Stimulated activated naive CD8-positive, alpha-beta T cell treated with anti-CD3 and anti-CD28 coated beads, Interleukin-15, Interleukin-2, amounts not matched to agents 100 U/mL and 50 U/mL, for 24 hours (primary cell): ENCODE measurements at places on chromosomes 3 and 15.

- no peak for DNase-seq
These were observed 284.9 kb downstream of the TLE3 start for GRCh38 chr15:69812861-69813261.

DNA sequence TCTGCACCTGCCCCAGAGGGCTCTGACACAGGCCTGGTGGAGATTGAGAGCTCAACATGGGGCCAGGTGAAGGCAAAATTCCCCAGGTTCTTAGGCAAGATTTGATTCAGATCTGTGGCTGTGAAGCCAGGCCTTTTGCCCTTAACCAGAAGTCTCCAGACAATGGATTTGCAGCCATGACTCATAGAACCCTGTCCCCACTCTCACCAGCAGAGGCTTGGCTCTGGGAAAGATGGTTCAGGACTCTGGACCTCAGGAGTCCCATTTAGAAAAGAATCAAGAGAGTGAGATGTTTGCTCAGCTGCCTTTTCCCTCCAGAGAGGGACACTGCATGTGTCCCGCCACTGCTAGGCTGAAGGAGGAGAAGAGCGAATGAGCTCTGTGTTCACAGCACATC, 361.4 kb upstream of the ICE2 start:
- DNase-seq: no peak

- DNase-seq: no peak
These were observed 50.6 kb downstream of the SLC6A6 start for GRCh38 chr3:14452740-14453710.

GRCh38 chr15:66564136-66565041, 1.4 kb downstream of the LCTL start:
- no peak for DNase-seq

- DNase-seq: no peak
These were observed 226.5 kb upstream of the PLSCR5 start for GRCh38 chr3:146831659-146832058.

GRCh38 chr3:177992993-177993970, 543.0 kb upstream of the KCNMB2 start:
- DNase-seq: no peak

DNA sequence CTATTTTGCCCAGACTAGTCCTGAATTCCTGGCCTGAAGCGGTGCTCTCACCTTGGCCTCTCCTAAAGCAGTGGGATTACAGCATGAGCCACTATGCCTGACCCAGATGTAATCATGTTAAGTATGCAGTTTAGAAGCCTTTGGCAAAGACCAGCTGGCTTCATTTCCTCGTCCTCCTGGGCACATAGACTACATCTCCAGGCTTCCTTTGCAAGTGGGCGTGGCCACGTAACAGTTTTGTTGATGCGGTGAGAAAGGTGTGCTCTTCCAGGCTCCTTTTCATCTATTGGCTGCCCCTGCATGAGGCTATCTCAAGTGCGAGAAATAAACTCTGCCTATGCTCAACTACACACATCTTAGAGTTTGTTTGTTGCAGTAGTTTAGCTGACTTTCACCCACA, 13.0 kb downstream of the SV2B start:
- no peak for DNase-seq

- no peak for DNase-seq
These were observed 175.5 kb downstream of the NECTIN3 start for GRCh38 chr3:111246967-111247760.

DNA sequence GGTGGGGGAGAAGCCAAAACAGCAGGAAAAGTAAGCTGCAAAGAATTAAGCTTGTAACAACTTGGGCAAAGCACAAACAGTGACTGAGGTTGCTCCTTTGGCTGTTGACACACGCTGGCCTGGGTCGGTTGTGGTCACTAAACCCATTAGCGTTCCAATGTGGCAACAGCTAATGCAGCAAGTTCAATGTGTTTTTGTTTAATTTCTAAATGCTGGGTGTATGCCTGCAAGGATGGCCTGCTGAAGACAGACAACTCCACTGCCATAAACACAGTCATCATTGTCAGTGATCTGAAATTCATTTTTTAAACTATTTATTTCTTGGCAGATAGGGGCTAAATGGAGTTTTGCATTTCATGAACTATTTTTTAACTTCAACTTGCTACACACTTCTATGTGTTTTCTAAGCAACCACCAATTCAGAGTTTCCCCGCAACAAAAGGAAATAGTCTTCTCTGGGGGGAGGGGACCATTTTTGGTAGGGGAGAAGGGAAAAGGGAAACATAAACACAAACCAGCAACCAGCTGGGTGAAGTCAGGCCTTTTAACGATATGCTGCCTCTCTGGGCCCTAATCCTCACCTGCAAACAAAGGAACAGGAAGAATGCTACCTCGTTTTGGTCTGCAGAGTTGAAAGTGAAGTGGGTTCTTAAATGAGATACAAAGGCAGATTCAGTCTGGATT, 34.8 kb upstream of the WNT5A start:
- no peak for DNase-seq

DNA sequence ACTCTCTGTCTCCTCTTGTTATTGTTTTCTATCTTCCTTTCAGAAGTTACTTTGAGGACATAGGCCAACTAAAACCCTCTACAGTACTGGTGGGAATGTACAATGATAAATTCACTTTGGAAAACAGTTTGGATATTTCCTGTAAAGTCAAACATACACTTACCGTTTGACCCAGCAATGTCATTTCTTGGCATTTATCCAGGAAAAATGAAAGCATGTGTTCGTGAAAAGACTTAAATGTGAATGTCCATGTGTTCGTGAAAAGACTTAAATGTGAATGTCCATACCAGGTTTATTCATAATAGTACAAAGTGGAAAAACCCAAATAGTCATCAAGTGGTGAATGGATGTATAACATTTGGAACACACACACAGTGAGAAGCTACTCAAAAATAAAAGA, 361.5 kb upstream of the DPH6 start:
- DNase-seq: no peak

DNA sequence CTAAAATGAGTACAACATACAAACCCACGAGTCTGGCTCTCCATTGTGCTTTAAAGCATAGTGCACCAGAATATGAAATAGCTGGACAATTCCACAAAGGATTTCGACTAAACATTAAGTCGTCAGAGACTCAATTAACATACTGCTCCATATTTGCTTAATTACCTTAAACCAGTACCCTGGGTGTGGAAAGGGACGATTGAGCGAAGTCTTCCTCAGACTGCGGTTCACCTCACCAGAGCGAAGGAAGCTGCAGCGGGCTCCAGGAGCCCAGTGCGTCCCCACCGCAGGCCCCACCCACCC, 218 bp upstream of the TRPC1 start:
- no peak for DNase-seq

- DNase-seq: no peak
These were observed 121.4 kb upstream of the GMNC start for GRCh38 chr3:190983875-190984274.

DNA sequence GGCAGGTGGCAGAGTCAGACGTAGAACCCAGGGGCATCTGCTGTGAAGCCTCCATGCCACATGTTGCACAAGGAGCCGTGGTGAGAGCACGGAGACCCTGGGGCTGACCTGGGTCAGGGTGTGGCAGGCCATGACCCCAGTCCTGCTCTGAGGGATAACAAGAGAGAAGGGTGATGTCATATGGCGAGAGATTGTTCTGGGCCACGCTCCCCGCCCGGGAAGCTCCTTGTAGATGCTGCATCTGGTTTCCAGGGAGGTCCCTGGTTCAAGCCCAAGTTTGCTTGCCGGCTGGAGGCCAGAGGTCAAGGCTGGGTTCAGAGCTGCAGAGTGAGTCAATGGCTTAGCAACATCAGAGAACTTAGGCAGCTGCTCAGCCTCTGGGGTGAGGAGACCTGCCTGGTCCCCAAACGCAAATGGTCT, 17.3 kb downstream of the FGD5 start:
- no peak for DNase-seq

- no peak for DNase-seq
These were observed 195.9 kb downstream of the EPHB1 start for GRCh38 chr3:134991003-134991402.

GRCh38 chr3:30502051-30502741, 104.2 kb upstream of the TGFBR2 start:
- DNase-seq: no peak

DNA sequence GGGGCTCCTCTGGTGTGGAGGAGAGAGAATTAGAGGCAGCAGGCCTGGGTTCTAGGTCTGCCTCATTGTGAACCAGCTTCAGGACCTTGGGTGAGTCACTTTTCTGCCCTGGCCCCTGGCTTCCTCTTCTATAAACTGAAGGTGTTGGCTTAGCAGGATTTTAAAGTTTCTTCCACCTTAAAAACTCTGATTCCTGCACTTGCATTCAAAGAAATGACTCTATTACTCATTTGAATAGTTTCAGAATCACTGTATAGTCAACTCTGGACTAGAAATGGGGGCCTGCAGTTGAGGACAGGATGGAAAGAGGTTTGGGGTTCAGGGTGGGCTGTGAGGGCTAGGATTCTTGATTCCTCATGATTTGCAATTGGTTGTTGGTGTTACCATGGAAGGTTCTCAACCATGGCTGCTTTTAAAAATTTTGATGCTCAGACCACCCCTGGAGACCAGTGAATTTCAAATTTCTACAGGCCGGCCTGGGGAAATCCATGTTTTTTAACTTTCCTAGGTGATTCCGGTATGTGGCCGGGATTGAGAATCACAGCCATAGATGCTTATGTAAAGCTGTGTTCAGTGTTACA, 19.9 kb downstream of the SMAD3 start:
- peak; percentile 64 for DNase-seq

DNA sequence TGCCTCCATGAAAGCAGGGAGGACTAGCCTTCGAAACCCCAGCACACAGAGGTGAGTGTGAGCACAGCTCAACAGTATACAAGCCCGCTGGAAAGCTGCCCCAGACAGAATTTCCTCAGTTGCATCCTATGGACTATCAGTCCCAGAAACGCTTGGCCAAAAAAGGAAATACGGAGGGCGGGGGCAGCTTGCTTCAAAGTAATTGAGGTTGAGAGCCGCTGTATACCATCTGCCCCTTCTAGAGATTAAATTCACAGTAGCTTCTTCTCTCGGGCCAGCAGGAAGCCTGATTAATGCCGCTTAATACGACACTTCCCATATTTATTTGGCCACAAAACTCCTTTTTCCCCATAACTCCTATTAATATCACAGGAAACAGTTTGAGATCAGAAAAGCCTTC, 88.7 kb downstream of the LIPC start:
- no peak for DNase-seq

DNA sequence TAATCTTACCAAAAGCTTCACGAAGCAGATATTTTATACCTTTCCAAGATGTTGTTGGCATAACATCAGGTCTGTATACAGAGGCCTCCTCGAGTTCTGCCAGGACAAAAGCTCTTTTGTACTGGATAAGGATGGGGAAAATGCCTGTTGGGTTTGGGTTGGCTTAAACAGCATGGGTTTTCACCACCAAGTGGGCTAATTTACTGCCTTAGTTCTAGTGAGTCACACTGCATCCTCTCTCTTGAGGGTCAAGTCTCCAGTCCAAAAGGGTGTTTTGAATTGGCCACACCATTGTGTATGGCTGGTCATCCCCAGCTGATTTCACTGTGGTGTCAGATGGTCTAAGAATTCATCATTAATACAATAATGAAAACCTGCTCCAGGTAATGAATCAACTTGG, 26.1 kb upstream of the BHLHE40 start:
- DNase-seq: no peak

DNA sequence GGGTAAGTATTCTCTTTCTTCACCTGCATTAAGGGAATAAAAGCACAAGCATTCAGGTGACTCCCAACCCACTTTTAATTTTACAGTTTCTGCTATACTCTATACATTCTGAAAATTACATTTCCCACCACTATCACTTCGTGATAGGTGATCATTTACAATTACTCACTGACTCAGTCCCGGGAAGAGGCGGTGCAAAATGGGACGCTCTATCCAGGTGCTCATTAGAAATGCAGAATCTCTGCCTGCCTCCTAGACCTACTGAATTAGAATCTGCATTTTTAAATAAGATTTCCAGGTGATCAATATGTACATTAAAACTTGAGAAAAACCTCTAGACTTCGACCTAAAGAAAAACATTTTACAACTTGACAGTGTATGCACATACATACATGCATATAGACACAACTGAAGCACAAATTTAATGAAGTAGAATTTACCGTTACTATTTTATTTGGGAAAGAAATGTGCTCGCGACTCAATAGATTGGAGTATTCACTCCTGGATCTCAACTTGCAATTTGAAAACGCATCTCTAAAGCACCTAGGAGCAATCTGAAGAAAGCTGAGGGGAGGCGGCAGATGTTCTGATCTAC, 598 bp upstream of the TGFBR2 start:
- DNase-seq: no peak

GRCh38 chr3:141969711-141970110, 93.3 kb downstream of the ATP1B3 start:
- DNase-seq: no peak

GRCh38 chr15:77415450-77416147, 4.3 kb downstream of the PEAK1 start:
- no peak for DNase-seq

GRCh38 chr3:84974347-84974746, 15.6 kb downstream of the CADM2 start:
- DNase-seq: no peak

DNA sequence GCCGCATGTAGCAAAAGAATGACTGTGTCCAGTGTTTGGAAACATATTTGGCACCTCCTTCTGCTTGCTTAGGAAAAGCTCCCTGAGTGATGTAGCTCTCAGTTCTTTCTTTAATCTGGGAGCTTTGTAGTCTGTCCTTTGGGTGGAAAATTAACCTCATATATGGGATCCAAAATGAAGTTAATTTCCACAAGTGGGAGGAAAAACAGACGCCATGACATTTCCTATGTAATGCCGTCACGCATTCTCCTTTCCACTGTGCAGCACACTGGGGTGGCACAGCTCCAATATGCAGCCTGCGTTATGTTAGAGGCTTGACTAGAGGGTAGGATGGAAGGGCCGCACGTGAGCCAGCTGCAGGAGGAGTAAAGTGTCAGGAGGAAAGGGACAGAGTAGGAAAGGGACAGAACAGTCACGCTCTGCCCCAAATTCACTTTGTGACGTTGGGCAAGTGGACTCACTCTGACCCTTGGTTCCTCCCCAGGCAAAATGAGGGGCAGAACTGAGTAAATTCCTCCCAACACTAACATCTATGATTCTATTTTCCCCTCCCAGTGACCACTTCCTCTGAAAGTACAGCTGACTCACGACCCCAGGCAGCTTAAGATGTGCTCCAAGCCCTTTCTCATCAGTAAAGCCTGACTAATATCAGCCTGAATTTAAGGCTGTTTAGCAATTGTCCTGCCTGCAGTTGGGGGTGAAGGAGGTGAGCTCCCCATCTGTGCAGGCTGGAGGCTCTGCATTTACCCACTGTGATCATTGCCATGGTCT, 176.5 kb upstream of the PFN2 start:
- peak; percentile 11 for DNase-seq

DNA sequence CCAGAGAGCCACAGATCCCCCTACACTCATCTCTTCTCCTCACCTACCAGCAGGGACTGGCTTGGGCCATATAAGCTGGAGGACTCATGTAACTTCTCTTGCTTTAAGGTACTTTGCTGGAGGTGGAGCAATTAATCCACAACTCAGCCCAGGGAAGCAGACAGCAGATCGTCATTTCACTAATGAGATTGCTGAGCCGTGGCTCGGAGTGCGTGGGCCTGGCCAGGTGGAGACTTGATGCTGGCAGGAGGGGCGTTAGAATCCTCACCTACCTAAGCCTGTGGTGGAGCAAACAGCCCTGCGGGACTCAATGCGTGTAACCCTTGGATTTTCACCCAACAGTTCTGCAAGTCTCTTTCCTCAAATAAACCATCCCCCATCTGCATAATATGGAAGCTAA, 253.2 kb downstream of the RORA start:
- DNase-seq: no peak
